ENCODE measurements at places on chromosomes 6 and 20.

DNA sequence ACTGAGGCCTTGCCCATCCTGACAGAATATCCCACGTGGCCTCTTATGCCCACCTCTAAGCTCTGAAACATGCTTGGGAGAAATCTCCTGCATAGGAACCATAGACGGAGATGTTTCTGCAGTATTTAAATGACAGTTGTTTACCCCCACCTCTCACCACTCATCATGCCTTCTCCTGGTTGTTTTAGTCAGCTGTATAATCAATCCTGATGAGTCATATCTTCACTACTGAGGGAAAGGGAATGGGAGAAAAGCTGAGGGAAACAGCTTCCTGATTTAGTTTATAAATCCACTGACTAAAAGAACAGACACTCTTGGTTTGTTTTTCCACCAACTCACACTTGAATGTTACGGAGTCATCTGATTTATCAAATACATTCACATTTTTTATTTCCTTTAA, 113.2 kb upstream of the TENT5A start:
- peak; percentile 51 for DNase-seq

GRCh38 chr20:21183722-21184121, 57.8 kb downstream of the KIZ start:
- peak; percentile 35 for DNase-seq

- peak; percentile 49 for DNase-seq
Measured at GRCh38 chr6:20370393-20370792, 31.3 kb upstream of the E2F3 start.

DNA sequence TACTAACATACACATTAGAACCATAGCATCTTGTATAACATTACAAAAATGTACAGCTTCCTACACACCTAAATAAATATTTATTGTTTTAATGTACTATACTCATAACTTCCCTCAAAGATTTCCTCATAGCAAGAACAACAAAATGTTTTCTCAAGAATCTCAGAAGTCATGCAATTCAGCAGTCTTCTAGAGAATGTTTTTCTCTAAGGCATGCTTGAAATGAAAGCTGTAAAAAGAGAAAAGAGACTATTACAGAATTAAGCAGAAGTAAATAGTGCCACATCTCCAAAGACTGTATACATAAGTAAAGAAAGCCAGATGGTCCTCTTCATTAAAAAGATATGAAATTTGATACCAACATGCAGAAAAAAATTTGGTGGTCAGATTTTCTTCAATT, 672.2 kb downstream of the EPM2A start:
- DNase-seq = no peak

DNA sequence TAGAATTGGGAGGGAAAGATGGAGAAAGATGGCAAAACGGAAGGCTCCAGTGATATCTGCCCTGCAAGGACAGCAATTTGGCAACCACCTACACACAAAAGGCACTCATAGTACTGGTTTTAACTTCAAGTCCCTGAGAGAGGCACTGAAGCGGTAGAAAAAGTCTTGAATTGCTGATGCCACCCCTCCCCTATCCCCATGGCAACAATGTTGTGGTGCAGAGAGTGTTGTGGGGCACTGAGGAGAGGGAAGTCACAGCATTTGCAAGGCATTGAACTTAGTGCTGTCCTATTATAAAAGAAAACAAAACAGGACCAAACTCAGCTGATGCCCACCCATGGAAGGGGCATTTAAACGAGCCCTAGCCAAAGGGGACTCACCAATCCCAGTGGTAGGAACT, 343.7 kb downstream of the HAO1 start:
- no peak for DNase-seq

DNA sequence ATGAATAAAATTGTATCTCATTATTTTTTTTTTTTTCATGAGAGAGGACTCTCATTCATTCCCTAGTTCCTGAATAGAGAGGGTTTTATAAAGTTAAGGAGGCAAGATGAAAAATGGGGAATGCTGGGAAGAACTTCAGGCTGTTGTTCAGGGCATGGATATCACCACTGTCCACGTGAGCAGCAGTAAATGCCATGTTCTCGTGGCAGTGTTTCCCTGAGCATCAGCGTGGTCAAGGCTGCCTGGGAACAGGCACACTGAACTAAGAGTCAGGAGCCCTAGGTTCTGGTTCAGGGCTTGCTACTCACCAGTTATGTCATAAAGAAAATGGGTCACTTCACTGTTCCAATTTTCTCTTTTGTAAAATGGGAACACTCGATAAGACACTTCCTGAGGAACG, 93.2 kb downstream of the MAN1A1 start:
- no peak for DNase-seq

DNA sequence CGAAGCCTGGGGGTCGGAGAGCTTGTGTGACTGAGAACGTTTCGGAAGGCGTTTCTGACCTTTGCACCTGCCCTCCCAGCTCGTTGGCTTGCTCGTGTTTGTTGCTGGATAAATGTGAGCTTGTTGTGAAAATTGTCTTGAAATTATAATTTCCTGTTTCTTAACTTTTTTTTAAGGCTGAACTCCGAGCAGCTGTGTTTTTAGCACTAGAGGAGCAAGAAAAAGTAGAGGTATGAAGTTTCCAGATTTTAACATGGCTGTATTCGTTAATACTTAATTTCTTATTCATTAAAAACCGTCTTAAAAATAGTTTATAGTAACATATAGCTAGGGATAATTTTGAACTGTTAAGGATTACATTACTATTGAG, 672 bp downstream of the CEP43 start:
- DNase-seq = peak; percentile 16

GRCh38 chr6:110410511-110410910, 4.9 kb downstream of the DDO start:
- DNase-seq = no peak

- DNase-seq = peak; percentile 66
Measured at GRCh38 chr20:63060057-63060991, 53.6 kb upstream of the BHLHE23 start.

DNA sequence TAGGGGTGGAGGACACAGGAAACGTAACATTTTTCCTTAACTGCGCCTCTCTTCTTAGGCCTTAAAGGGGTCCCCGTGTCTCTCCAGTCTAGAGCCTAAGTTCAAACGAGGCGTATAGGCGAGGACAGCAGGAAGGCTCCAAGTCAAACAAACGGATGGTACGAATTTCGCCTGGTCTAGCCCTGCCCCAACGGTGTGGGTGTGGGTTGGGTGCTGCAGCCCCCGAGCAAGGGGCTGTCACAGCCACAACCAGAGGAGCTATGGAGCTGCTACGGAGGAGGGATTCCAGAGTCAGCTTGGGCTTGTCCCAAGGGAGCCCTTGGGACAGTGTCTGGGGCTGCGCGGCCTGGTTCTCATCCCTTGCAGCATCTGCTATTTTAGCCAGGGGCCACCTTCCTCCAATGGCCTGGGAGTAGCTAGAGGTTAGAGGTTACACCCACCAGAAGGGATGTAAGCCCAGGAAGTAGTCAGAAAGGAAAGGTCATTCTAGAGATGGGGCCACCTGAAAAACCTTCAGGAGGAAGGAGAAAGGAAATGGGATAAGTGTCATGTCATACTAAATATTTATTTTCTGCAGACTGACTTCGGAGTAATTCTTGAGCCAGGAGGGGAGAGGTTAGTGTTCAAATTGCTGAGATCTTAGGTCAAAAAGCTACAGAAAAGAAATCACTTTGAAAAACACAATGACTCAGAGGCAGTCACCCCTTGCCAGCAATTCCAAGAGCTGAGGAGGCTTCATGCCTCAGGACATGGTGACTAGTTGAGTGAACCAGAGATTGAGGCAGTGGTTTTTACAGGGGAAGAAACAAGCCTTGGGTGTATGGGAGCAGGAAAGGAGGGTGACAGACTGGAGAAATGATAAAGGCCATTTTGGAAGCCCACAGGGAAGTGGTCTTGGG, 21.7 kb downstream of the VPS52 start:
- DNase-seq = peak; percentile 82

GRCh38 chr20:62376112-62377063, 9.3 kb upstream of the LAMA5 start:
- peak; percentile 80 for DNase-seq

DNA sequence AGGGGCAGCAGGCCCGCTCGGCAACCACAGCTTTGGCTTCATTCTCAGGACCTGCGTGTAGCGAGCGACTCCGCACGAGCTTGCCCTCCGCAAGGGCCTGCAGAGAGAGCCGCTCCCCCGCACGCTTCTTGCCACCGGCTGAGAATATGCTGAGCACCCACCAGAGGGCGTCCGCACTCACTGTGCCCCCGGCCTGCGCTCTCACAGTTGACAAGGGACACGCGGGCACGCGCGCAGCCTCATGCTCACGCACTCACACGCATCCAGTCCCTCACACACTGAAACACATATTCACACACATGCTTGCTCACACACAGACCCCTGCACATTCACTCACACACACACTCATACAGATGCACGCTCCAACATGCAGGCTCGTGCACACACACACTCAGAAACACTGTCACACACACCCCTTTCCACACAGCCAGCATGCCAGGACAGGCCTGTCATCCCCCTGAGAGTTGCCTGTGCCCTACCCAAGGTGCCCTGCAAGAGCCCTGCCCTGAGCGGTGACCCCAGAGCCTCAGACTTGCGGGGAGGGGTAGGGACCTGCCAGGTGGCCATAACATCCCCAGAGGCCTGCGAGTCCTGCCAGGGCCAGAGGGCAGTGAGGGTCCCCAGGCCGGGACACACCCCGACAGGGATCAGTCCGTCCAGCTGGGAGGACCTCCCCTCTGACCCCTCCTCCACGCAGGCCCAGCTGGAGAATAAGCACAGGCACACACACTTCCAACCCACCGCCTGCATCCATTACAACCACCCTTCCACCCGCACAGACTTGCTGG, 174.1 kb downstream of the BMP7 start:
- DNase-seq = peak; percentile 48

GRCh38 chr6:31614075-31614619, 887 bp upstream of the AIF1 start:
- DNase-seq = no peak

GRCh38 chr6:147299035-147299434, 94.8 kb downstream of the STXBP5 start:
- DNase-seq = no peak

- DNase-seq = no peak
Measured at GRCh38 chr6:111871207-111871606, 2.0 kb downstream of the FYN start.

DNA sequence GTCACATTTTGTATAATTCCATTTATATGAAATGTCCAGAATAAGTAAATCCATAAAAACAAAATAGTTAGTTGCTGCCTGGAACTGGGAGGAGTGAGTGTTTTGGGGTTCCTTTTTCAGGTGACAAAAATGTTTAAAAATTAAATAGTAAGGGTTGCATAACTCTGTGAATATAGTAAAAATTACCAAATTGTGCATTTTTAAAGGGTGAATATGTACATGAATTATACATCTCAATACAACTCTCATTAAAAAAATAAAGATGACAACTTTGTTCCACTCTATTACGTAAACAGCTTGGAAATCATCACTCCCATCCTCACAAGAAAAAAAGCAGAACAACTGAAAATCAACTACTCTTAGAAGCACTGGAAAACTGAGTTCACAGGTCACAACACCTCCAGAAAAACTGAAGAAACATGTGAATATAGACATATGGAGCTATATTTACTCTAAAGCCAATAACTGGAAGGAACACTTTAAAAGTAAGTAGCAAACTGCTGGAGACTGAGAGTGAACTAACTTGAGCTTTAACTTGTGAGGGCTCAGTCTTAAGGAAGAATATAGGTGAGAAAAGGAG, 40.0 kb downstream of the RANBP9 start:
- DNase-seq = no peak

All from kidney tubule cell (primary cell).